SJSA1 (cell line): ENCODE measurements at places on chromosomes 16 and 17. TPM values are rescaled to one million over a fixed set of nuclear protein-coding genes. Genes with fewer than 3 reads are reported as not detected.

GRCh38 chr17:35081638-35082037 is 18.1 kb upstream of the RFFL start:
- no peaks in the 10 kb centered on the region for H3K27me3 ChIP-seq
- H3K4me1 ChIP-seq, result peaks cover 39% of the 10 kb centered on the region
- no peak for DNase-seq
- H3K27ac ChIP-seq, result no peak overlapping the region
- no peaks in the 10 kb centered on the region for H3K36me3 ChIP-seq

PIRT gene
- not detected in 2 replicates for total RNA-seq

DHRS11 gene
- 6.5 and 8.0 TPM in 2 replicates for total RNA-seq

USP43 gene
- 2.1 and 2.9 TPM in 2 replicates for total RNA-seq

DNA sequence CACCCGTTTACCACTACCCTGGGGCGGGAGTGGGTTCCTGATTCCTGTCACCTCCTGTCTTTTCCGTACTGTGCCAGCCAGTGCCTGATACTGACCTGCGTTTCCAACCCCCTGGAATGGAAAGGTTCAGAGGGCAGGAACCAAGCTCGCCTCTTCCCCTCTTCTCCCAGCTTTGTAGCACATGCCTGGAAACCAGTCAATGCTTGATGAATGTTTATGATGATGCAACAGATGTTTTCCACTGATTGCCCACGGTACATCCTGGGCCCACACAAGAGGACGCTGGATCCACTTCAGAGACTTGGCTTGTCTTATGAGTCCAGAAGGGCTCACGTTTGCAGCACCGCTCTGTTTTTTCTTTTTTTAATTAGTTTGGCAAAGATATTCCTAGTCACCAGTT is 262.0 kb downstream of the CPPED1 start:
- DNase-seq, result no peak
- H3K36me3 ChIP-seq, result no peaks in the 10 kb centered on the region
- no peaks in the 10 kb centered on the region for H3K27me3 ChIP-seq
- H3K27ac ChIP-seq, result no peak overlapping the region
- peaks cover 38% of the 10 kb centered on the region for H3K4me1 ChIP-seq
- no peak overlapping the region for H3K4me3 ChIP-seq
